ENCODE measurements at places on chromosomes 4 and X.
A peak's percentile ranks its signal among the peaks of the same experiment; 100 is the strongest.

GRCh38 chr4:1602655-1603412 lies 81.3 kb downstream of the FAM53A start:
- no peak for DNase-seq

- DNase-seq, result no peak
Observed at GRCh38 chr4:77153006-77153405, 4.0 kb upstream of the CCNG2 start.

DNA sequence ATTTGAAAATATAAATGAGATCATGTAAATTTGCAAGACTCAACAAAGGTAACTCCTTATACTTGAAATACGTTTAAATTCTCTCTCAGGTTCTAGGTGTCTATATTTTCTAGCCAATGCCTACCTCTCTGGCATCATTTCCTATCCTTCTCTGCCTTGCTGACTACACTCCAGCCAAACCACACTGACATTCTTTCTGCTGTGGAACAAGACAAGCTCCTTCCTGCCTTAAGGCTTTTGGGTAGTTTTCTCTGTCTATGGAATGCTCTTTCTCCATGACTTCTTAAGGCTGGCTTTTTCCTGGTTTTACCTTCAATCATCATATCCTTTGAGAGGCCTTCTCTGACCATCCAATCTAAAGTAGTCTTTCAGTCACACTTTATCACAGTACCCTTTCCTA lies 201.0 kb downstream of the SPRY1 start:
- no peak for DNase-seq

DNA sequence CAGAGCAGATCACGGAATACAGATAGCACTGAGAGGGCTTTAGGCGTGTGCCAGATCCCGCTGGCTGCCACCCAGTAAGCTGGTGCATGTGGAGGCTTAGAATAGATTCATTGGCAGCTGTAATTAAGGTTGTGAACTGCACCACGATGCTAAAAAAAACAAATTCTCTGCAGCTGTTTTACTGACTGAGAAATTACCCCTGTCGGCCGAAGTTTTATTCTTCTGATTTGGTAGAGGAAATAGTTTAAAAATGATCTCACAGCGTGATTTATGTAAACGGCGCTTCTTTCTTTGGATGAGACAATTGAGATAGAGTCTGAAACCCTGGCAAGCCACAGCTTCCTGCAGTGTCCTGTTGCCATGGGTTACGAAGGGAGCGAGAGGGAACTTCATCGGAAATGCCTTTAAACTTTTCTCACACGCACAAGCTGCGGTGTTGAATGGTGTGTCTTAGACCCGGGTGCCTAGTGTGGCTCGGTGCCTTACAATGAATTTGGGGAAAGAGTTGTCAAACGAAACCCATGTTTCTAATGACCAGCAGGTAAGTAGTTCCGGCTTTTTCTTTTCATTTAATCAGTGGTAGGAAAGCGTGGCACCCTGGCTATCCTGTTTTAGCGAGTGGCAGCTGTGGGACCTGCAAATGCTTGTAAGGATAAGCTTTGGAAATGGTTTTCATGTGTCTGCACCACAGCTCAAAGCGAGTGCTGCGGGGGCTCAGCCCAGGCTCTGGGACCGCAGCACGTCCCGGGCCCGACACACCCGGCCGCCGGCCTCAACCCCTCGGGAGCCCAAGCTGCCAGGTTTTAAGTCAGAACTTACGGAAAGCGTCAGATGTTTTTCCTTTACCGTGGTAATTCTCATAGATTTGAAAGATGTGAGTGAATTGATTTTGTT lies 71.7 kb upstream of the HGFAC start:
- no peak for DNase-seq

DNA sequence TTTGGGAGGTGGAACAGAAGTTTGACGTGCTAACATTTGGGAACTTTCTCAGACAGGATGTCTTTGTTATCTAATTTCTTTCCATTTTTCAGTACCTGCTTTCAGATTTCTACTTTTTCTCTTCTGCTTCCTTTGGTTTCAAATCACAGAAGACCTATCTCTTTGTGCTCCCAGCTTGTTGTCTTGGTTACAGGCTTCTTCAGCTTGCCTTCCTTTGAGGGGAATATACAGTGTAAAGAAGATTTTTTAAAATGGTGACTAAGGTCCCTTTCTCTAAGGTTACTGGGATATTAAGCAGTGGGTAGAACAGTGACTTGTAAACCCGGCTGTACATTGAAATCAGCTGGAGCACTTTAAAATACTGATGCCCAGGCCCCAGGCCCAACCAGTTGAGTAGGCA lies 48.0 kb downstream of the TMEM164 start:
- no peak for DNase-seq

- no peak for DNase-seq
Observed at GRCh38 chrX:136210806-136211205, 40.4 kb downstream of the MAP7D3 start.

- DNase-seq, result no peak
Observed at GRCh38 chrX:94256396-94256795, 582.4 kb downstream of the FAM133A start.

- DNase-seq, result no peak
Observed at GRCh38 chr4:77026322-77026704, 49.5 kb downstream of the CCNI start.

DNA sequence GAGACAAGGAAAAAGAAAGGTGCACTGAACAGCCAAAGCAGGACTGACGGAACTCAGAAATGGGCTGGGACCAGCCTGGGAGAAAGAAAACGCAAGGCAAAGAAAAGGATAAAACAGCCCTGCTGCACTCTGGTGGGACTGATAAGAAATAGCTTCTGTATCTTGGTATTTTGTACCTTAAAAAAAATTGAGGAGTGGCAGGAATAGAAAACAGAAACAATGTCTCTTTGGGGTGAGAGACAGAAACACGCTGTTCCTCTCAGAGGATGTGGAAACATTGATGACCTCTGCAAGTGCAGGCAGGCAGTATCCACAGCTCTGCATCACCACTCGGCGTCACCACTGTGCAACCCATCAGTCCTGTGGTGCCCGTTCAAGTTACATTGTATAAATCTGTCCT lies 152.5 kb upstream of the SPRY1 start:
- no peak for DNase-seq

GRCh38 chr4:37798616-37799015 lies 27.9 kb upstream of the PGM2 start:
- DNase-seq, result no peak

DNA sequence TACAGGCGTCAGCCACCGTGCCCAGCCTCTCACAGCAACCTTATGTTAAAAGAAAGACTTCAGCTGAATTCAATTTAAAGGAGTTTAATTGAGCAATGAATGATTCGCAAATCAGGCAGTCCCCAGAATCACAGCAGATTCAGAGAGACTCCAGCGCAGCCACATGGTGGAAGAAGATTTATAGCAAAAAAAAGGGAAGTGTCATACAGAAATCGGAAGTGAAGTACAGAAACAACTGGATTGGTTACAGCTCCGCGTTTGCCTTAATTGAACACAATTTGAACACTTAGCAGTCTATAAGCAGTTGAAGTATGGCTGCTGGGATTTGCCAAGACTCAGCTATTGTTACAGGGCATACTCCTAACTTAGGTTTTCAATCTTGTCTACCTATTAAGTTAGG lies 19.8 kb downstream of the CENPVL3 start:
- no peak for DNase-seq

DNA sequence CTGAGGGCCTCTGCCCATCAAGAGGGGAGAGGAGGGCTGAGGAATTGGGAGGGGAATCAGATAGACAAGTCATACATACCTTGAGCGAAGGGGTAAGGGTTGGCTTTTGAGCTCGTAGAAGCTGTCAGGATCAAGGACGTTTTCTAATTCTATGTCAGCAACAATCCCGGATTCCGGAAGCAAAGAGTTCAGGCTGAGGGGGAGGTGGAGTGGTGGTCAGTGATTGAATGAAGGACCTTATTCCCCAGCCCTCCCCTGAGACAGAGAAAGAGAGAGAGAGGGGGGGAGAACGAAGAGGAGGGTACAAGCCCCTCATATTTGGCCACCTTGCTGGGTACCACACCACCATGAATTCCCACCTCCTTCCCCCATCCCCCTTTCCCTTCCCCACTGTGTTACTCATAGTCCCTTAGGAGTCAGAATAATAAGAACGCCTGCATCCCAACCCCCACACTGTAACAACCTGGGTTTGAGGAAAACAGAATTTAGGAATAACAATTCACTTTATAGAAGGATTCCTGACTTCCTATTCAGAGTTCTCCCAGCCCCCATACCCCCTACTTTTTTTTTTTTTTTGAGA lies 2.7 kb downstream of the TFE3 start:
- no peak for DNase-seq

- DNase-seq, result no peak
Observed at GRCh38 chr4:146236216-146236615, 21.9 kb downstream of the REELD1 start.

GRCh38 chrX:39497702-39498265 lies 600.0 kb downstream of the BCOR start:
- DNase-seq, result no peak

GRCh38 chrX:115632455-115632854 lies 71.5 kb downstream of the PLS3 start:
- no peak for DNase-seq

- no peak for DNase-seq
Observed at GRCh38 chr4:188262464-188262863, 123.2 kb downstream of the TRIML1 start.

GRCh38 chr4:33579951-33580350 lies 2664.4 kb downstream of the ARAP2 start:
- no peak for DNase-seq

DNA sequence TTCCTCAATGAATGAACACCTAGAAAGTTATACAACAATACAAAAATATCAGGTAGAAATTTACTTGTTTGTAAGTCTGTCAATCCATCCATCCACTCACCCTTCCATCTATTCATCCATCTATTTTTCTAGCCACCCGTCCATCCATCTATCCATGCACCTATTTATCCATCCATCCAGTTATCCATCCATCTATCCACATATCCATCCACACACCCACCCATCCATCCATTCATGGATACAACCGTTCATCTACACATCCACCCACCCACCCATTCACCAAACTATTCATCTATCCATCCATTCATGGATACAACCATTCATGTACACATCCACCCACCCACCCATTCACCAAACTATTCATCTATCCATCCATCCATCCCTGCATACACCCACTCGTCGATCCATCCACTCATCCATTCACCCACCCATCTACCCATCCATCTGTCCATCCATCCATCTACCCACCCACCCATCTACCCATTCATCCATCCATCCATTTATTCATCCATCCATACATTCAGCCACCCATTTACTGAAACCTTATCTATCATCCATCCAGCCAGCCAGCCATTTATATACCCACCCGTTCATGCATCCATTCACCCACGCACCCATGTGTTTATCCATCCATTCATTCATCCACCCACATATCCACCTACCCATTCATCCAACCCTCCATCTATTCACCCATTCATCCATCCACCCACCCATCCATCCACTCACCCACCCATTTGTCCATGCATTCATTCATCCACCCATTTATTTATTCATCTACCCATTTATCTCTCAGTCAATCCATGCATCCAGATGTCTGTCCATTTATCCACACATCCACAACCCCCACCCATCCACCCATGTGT lies 10.4 kb upstream of the CD99 start:
- no peak for DNase-seq

DNA sequence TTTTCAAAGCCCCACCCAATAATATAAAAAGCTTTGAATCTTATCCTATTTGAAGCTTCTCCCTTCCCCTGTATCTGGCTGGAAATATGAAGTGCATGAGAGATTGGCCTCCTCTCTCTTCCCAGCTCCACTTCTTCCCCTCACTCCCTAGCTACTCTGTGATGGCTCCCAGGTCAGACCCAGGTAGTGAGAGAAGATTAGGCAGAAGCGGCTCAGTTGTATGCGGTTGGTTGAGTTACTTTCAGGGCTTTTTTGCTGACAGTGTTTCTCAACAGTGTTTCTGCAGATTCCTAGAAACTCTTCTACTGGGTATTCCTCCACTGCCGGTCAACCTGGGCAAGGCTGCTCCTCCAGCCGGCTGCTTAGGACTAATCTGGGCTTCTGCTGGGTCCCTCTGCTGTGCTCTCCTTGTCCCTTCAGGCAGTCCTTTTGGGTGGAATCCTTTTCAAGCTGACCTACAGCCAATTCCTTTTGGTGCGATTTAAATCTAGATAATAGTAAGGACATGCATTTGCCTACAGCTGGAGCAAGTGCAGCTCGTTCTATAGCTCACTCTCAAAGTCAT lies 87.4 kb upstream of the SLC7A11 start:
- DNase-seq, result no peak

DNA sequence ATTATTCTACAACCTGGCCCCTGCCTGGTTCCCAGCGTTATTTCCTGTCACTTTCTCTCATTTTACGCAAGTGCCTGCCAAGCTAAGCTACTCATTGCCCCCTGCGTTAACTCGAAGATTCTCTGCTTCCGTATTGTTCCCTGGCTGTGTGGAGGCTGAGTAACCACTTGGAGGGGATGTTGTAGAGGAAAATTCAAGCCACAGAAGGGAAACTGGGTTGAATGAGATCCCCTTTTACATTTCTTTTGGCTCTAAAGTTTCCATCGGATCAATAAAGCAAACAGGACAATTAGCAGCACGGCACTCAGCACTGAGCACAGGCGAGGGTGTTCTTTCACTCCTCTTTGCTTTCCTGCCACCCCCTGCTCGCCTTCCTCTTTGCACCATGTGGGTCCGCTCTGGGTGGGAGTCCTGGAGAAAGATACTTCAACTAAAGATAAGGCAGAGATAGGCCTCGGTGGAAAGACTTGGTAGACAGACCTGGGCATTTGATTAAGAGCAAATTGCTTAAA lies 4.2 kb upstream of the TMSB4X start:
- DNase-seq, result peak; percentile 39

GRCh38 chr4:24604558-24605214 lies 20.3 kb upstream of the DHX15 start:
- DNase-seq, result no peak

DNA sequence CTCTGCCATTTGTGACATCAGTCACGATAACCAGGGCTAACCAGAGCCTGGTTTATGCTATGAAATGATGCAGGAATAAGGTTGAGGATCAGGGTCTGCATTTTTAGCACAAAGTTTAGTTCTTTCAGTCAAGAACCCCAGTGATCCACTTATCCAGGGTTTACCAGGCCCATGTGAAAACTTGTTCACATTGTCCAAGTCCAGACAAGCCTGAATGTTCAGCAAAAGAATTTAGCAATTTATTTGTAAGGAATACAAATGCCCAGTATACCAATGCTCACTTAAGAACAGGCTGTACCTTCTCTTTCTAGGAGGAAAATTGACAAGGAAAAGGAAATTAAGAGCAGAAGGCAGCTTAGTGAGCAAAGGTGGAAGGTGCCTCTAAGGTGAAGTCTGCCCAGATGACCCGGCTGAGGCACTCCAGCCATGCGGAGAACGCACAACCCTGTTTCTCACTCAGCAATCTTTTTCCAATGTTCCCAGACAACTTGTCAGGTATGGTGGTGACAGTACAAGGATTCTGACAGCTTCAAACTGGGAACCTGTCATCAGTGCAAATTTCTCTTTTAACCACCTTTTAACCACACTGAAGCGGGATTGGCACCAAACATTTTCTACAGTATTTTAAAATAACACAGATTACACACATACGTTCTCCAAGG lies 54.0 kb downstream of the TBC1D9 start:
- no peak for DNase-seq

All from activated CD4-positive, alpha-beta T cell treated with anti-CD3 and anti-CD28 coated beads for 1 hour (primary cell).